ENCODE measurements at places on chromosomes 6 and 20. TPM values are rescaled to one million over a fixed set of nuclear protein-coding genes. Genes with fewer than 3 reads are reported as not detected.

GRCh38 chr6:86707545-86708120 is 229.7 kb upstream of the HTR1E start:
- no peak for DNase-seq

- no peak for DNase-seq
These were observed 245.8 kb downstream of the SYNE1 start for GRCh38 chr6:152391179-152391880.

DNA sequence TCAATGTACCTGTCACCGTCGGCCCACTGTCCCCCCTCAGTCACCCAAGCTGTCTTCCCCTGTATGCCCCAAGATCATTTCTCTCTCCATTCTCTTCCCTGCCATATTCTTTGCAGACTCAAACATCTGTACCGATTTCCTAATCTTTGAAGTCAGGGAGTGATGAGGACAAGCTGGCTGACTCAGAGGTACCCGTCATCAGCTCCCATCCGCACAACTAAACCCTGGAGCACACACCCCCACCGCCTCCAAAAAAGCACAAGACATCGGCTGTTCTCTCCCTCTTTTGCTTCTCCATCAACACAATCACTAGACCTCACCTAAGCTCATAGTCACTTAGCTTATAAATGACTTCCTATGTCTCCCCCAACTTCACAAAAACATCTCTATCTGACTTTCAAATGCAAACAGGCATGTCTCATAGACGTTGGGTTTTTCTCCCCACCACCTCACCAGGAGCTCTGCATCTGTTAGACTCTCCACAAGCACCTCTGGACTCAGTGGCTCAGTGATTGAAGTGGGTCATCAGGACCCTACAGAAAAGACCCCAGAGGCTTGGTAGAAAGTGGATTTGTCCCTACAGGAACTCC is 11.5 kb upstream of the NFATC2 start:
- no peak for DNase-seq

DNA sequence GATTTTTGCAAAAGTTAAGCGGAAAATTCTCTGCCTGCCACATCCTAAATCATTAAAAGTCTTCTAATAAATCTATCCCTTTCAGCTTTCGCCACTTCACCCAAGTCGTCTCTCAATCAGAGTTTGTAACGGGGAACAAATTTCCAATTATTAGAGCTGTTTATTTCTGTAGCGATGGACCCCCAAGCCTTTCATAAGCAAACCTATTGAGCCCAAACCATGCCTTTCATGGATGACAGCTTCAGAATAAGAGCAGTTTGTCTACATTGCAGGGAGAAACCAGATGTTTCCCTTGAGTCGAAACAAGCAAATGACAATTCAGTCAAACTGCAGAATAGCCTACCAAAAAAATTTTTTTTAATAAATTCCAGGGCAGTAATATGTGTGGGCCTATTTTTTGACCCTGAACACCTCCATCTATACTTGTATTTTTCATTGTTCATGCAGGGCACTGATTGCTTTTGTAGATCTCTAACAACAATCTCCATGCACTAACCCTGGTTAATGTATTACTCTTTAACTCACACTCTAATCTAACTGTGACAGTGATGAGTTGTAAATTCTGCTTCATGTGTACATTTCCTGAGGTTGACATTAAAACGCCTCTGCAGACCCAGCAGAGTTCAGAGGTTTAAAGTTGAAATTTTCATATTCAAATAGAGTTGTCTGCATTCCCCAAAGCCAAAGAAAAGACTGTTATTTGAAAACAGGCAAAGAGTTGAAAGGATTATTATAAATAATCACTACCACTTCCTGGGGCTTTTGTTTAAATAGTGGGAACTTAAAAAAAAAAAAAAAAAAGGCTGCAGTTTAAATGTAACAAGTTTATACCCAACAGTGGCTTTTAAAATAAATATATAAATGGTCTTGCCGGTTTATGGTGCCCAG is 64.5 kb downstream of the ATP9A start:
- no peak for DNase-seq

DNA sequence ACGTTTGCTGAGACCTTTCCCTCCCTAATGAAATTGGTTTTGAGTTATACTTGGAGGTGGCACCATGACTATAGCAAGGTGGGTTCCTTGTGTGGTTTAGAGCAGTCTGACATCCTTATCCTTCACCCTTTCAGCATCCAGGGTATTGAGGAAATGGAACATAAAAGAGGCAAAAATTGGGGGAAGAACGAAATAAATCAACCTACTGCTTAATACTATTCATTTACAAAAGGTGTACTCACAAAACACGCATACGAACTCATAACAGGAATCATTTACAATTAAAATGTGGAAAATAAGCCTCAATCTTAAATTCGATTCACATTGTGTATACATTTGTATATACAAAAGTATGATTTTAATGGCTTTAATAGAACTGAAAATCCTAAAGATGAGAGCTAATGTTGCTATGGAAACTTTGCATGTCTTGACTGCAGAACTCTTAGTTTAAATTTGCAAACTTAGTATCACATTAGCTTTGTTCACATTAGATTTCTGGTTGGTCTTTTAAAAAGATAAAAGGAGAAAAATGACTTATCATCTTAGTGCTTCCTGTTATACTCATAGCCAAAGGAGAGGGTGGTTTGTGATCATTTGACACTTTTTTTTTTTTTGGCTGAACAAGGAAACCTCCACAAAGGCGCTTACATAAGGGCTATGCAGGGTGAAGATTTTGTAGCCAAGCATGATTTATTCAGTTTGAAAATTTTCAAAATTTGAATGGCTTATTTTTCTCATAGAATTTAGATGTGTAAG is 76.1 kb upstream of the ATXN1 start:
- no peak for DNase-seq

GRCh38 chr20:51195419-51195901 is 172.6 kb upstream of the KCNG1 start:
- no peak for DNase-seq

- DNase-seq = no peak
These were observed 10.9 kb downstream of the IL20RA start for GRCh38 chr6:137033828-137034227.

DNA sequence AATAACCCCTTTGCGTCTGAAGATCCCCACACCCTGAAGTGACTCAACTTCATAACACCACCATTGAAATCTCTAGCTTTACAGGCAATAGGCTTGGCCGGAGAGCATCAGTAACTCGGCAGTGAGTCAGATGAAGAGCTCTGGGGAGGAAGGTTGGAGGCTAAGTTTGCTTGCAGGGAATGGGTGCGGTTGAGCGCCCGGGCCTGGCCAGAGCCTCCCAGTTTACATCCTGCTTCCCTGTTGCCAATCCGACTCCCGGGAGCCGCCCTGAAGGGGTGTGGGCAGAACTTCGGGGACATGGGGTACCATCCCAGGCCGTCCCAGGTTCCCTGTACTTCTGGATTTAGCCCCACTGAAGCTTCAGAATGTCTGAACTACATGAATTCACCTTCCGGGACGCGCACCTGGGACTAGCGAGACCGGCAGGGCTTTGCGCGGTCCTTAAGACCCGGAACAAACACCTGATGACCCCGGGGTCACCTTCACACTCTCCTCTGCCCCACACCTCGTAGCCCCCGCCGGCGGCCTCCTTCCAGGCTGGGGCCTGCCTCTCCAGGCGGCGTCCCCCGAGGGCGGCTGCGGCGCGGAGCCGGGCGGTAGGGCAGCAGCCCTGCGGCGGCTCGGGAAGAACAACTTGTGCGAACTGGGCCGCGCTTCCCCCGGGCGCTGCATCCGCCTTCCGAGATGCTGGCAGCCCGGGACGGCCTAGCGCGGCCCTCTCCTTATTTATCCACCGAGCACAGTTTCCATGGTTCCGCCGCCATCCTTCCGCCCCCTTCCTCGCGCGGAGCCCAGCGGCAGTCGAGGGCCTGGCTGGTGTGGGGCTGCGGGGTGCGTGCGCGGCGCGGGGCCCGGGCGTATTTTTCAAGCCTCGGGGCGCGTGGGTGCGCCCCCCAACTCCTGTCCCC is 56.6 kb upstream of the RREB1 start:
- peak; percentile 33 for DNase-seq

DNA sequence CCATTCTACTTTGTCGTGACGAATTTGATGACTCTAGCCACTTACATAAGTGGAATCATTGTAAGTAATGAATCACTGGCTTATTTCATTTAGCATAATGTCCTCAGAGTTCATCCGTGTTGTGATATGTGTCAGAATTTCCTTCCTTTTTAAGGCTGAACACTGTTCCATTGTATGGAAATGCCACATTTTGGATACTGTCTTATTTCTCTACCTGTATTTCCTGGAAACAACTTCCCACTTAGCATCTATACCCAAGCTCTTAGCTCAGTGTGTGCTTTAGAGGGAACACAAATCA is 28.8 kb upstream of the GGTLC1 start:
- no peak for DNase-seq

- DNase-seq = no peak
These were observed 86.2 kb upstream of the NFATC2 start for GRCh38 chr20:51628533-51629398.

DNA sequence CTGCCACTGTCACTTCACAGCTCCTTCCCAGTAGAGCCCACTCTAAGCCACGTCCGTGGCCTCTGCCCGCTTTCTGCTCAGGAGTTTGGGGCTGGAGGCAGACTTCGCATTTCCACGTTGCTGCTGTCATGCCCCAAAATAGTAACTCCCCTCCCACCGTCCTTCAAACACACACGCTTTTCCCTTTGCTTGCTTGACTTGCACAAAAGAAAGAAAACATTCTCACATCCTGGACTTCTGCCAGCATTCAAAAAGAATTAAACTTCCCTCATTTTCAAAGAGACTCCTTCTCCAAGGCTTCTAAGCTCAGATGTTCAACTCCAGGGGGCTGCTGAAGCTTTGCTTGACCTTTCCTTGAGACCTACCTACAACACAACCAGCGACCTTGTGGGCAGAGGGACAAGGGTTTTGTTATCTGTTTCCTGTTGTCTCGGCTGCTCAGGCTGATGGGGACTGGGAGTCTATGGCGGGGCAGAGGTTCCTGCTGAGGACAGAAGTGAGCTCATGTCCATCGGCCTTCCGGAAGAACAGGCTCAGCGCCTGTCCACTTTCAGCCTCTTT is 263.8 kb upstream of the FOXQ1 start:
- DNase-seq = no peak

Gene FAM83D
- 38.6 TPM for total RNA-seq

Gene NHLRC1
- total RNA-seq = 0.93 TPM

Gene LTA
- 0.26 TPM for total RNA-seq

Gene LINC00237
- not detected for total RNA-seq

Gene BPIFA1
- total RNA-seq = not detected

Gene LPIN3
- total RNA-seq = 1.8 TPM

Gene WFDC12
- not detected for total RNA-seq

Gene TRDN
- not detected for total RNA-seq

Gene CLPSL2
- not detected for total RNA-seq

Gene KHDRBS2
- 7.0 TPM for total RNA-seq

Gene BNIP5
- total RNA-seq = not detected

Gene DEFB124
- not detected for total RNA-seq

Gene HLA-DQA1
- total RNA-seq = not detected

All from neural crest cell (in vitro differentiated cells).